ENCODE measurements at places on chromosomes 4 and X. TPM values are rescaled to one million over a fixed set of nuclear protein-coding genes. Genes with fewer than 3 reads are reported as not detected.

PAGE5 gene
- not detected for total RNA-seq

RXFP1 gene
- total RNA-seq, result not detected

HGFAC gene
- total RNA-seq, result not detected

VCX gene
- not detected for total RNA-seq

LDOC1 gene
- 14.9 TPM for total RNA-seq

Data from placental epithelial cell (primary cell).